ENCODE measurements at places on chromosomes 16 and 17.

GRCh38 chr16:70577256-70577698 is 53.7 kb downstream of the SF3B3 start:
- no peak for DNase-seq

DNA sequence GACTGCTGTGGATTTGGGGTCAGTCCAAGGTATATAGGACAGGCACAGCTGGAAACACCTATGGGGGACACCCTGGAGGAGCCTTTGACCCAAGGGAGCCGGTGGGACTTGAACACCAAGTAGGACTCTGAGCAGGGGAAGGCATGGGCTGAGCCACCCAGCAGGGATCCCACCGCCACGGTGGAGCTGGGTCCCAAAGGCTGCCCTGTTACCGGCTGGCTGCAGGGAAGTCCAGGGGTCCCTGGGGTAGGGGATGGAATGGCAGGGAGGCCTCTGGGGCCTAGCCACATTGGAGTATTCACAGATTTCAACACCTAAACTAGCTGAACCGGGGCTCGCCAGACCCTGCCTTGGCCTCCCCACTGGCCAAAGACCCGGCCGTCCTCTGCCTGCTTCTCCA is 39.7 kb upstream of the CREBBP start:
- no peak for DNase-seq

- DNase-seq: no peak
These were observed 8.8 kb downstream of the NFATC3 start for GRCh38 chr16:68093816-68094613.

- no peak for DNase-seq
These were observed 1.5 kb upstream of the ARL6IP1 start for GRCh38 chr16:18802767-18803343.

GRCh38 chr16:28823291-28823872 is 583 bp downstream of the ATXN2L start:
- no peak for DNase-seq

DNA sequence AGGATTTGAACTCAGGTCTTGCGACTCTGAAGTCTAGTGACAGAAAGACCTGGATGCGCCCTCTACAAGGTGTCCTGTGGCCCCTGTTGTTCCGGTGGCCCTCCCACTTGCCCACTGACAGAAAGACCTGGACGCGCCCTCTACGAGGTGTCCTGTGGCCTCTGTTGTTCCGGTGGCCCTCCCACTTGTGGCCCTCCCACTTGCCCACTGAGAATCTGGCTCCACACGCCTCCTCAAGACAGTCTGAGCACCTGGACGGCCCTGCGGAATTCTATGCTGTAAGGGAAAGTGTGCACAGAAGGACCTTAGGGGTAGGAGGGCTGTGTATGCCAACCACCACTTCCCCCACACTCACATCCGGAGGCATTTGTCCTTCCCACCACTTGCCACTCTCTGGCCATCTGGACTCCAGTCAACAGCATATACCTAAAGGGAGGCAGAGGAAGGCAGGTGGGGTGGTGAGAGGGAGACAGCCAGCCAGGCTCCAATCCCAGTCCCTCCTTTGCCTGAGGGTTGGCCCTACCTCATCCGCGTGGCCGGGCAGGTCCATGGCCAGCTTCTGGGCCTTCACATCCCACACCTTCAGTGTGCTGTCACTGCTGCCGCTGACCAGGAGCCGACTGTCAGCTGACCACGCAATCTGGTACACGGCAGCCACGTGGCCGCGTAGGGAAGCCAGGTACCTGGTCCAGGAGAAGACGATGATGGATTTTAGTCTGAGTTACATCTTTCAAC is 9.1 kb downstream of the NLE1 start:
- DNase-seq: no peak

DNA sequence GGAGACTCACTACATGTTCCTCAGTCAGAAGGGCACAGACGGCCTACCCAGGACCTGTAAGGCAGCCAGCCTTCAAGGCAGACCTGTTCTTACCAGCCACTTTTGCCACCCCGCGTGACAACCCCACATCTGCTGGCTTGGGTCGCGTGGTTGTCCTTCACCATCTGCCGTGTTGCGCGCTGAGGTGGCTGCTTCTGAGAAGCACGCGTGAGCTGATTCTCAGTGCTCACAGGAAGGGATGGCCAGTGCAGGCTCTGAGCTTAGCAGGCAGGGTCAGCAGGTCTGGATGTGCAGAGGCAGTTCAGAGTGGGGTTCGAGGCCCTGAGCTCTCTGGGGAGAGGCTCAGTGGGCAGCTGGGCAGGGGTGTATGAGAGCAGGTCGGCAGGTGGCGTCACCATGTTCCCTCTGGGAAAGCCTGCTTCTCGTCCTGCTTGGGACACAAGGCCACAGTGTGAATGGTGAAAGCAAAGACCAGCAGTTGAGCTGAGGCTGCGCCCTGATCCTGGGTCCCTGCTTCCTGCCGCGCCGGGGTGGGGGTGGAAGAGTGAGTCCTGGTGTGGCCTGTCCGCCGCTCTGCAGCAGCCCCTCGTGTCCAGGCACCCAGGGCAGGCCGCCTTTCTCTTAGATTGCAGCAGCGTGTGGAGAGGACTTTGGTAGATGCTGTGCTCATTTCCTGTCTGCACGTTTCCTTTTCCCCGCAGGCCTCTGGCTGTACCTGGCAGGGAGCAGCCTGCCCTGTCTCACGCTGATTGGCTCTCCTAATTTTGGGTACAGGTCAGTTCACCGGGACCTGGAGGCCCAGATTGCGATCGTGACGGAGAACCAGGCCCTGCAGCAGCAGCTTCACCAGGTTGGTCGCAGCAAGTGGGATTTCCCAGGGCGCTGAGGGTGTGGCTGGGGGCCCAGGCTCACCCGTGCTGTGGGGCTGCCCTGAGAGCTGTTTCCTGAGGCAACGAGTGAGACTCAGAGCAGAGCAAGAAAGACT is 36.0 kb downstream of the PGS1 start:
- no peak for DNase-seq

- no peak for DNase-seq
These were observed 37.4 kb downstream of the AXIN2 start for GRCh38 chr17:65523853-65524664.

GRCh38 chr17:10048629-10049350 is 143.7 kb upstream of the RCVRN start:
- no peak for DNase-seq

- no peak for DNase-seq
These were observed at the start of gene USP22 for GRCh38 chr17:21042458-21043295. Gene USP22 (minus strand): TSS chr17:21043011. CDS start chr17:21042835, 176 bp downstream.

All from activated CD8-positive, alpha-beta memory T cell treated with anti-CD3 and anti-CD28 coated beads for 4 hours (primary cell).